ENCODE measurements at places on chromosomes 5 and 9.

DNA sequence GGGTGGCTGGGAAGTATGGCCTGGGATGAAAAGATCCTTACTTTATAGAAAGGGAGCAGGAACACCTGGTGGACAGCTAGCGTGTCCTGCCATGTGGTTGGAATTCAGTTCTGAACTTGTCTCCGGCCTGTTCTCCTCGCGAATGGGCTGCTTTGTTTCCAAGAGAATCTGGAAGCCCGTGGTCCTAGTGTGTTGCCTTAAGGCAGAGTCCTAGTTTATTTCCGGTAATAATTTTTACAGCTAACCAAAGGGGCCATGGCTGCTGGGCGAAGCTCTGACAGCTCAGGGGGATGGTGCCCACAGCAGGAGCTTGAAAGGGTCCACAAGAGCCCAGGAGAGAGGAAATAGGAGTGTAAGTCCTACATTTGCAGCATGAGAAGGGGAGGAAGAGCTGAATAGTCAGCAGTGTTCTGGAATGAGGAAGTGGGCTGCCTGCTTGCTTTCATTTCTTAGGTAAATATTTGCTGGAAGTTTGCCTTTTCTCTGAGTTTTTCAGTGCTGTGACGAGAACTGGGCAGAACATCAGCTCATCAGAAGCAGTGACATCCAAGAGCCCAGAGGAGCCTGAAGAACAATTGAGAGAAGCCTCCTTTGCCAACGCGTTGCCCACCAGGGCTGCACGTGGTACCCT, 13.1 kb upstream of the IGFBPL1 start:
- no peak for DNase-seq

GRCh38 chr5:151258816-151259215, 5.8 kb downstream of the GM2A start:
- no peak for DNase-seq

GRCh38 chr5:10563110-10563944, 543 bp upstream of the ANKRD33B start:
- no peak for DNase-seq

DNA sequence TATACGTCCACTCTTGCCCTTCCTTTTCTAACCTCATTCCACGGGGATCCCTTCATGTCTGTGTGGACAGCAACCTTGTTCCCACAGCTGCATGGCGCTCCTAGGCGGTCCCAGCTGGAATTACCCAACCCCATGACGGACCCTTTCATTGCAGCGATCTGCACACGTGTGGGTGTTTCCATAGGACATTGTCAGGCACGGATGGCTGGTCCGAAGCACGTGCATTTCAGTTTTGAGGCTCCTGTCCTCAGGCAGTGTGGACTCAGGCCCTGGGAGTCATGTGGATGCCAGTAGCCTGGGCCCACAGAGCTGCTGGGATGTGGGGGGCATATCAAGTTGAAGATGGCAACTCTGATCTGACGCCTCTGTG, 15.0 kb downstream of the CARD19 start:
- peak; percentile 16 for DNase-seq

GRCh38 chr9:97802276-97802675, 50.8 kb upstream of the FOXE1 start:
- DNase-seq = no peak

DNA sequence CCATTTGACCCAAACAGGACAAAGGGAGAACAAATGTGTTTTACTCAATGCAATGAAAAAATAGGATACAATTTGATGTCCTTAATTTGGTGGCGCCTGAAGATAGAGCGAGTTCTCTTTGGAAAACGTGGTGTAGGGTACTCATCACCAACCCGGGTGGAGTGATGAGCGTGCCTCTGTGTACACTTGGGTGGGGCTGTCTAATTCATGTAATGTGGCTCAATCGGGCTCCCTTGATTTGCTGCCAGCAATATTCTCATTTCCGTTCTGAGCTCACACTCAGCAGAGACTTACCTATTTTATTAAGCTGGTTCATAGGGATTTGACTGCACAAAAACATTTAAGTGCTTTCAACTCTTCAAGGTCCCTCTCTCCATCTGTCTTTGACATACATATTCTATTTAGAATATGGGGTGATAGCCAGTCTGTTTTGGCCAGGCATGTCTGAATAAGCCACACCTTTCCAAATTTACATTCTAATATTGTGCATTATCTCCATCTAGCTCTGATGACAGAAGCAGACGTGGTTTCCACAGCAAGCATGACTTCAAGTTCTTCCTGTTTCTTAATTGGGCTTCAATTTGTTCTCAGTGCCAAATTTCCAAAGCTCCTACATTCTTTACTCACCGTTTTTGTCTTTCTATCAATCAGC, 162.5 kb downstream of the IRX2 start:
- DNase-seq = no peak

DNA sequence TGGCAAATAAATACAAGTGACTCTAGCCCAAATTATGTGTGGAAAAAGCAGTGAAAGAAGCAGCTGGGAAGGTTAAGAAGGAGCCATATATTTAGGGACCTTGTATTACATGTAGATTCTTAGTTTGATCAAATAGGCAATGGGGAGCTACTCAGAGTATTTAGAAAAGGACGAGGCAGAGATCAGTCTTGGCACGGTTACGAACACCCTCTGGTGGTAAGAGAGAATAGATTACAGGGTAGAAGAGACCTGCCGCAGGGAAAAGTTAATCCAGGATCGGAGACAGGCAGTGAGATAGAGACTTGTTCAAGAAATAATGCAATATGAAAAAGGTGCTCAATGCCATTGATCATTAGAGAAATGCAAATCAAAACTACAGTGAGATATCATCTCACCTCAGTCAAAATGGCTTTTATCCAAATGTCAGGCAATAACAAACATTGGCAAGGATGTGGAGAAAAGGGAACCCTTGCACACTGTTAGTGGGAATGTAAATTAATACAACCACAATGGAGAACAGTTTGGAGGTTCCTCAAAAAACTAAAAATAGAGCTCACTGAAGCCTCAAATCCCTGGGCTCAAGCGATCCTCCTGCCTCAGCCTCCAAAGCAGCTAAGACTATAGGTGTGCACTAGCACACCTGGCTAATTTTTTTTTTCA, 12.0 kb downstream of the INIP start:
- no peak for DNase-seq

DNA sequence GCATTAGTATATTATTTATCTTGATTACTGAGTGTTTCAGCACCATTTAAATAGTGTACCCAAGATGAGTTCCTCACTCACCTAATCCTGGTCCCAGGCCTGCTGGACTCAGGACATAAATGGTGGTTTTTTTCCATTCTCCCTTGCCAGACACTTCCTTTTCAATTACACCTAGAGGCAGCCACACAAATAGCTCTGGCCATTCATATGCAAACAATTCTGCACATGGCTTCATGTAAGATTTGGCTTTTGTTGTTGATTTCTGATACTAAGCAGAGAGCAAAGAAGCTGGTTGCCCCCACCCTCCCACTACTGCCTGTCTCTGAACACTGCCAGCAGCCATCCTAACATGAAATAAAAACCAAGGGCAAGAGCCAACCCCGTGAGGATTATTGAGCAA, 180.4 kb downstream of the SEMA5A start:
- DNase-seq = no peak

DNA sequence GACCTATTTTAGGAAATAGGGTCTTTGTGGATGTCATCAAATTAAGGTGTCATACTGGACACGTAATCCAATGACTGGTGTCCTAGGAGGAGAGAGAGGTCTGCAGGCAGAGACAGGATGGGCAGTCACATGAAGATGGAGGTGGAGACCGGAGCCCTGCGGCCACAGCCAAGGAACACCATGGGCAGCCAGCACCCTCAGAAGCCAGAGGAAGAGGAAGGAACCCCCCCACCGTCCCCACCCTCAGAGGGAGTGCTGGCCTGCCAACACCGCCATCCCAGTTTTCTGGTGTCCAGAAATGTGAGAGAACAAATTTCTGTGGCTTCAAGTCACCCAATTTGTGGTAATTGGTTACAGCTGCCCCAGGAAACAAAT, 88.3 kb downstream of the NSUN2 start:
- no peak for DNase-seq

DNA sequence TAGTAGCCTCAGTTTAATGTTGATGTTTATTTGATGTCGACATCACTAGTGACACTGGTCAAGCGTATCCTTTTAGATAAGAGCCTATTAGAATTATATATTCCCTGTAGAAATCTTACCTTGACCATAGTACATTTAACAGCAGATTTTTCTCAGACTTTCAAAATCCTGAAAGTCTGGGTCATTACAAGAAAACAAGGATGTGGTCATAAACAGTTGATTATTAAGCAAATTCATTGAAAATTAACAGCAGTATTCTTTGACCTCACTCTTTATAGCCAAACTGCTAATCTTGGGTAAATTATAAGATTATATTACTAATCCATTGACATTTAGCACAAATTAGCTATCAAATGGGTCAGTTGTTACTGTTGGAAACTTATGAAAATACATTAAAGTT, 83.4 kb downstream of the GHR start:
- no peak for DNase-seq

DNA sequence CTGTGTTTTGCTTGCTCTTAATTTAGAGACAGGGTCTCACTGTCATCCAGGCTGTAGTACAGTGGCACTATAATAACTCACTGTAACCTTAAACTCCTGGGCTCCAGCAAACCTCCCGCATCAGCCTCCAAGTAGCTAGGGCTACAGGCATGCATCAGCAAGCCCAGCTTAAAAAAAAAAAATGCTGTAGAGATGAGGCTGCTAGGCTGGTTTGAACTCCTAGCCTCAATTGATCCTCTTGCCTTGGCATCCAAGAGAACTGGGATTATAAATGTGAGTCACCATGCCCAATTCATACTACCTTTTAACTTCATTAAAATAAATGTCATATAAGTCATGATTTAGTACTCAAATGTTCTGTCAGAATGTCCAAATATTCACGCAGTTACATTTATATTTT, 2195.7 kb upstream of the C9orf72 start:
- DNase-seq = no peak

- no peak for DNase-seq
Measured at GRCh38 chr9:137973829-137974416, 96.3 kb downstream of the CACNA1B start.

- no peak for DNase-seq
Measured at GRCh38 chr5:133404724-133405123, 207.6 kb downstream of the FSTL4 start.

GRCh38 chr5:116291271-116291670, 206.4 kb downstream of the COMMD10 start:
- no peak for DNase-seq

GRCh38 chr9:68698943-68699509, 6.0 kb upstream of the PIP5K1B start:
- no peak for DNase-seq

GRCh38 chr9:126671381-126671831, 57.7 kb downstream of the LMX1B start:
- no peak for DNase-seq

GRCh38 chr5:170491479-170491878, 12.3 kb upstream of the KCNIP1 start:
- DNase-seq = no peak

All from omental fat pad (tissue), 4 donors.